ENCODE measurements at places on chromosomes 13 and 19.

DNA sequence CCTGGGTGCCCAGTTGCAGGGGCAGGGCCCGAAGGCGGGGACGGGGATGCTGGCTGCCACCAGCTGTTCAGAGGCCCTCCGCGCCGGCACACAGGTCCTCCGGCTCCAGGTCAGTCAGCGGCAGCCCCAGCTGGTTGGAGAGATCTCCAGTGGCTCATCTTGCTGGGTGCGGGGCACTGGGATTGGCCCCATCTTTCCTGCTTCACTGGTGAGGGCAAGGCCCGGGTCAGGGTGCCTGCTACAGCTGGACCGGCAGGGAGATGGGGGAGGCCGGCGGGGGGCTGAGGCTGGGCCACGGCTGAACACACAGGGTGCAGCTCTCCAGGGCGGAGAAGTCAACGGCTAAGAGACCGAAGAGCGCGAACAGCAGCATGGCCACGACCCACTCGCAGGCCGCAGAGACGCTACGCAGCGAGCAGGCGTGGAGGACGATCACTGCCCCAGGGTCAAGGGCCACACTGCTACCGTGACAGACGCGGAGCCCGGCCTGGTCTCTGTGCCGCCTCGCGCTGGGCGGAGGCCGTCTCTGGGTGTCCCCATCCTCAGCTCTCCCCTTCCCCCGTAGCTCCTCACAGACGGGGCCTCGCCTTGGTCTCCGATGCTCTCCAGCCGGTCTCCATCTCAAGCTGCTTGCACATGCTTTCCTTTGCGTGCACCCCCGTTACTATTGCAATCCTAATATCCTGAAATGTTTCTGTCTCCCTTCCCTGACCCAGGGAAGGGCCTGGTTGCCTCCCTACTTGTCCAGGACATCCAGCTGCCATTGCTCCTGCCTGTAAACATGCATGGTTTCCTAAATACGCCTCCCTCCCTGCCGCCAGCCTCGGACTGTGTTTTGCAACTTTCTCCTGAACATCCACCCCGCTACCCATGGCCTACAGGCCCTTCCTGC, 12.3 kb downstream of the TMEM150B start:
- H3K4me1 ChIP-seq, result peaks cover 3% of the 10 kb centered on the region
- no peak overlapping the region for H3K4me3 ChIP-seq
- H3K27ac ChIP-seq, result peak overlapping the region; percentile 26
- H3K27me3 ChIP-seq, result no peaks in the 10 kb centered on the region
- no peak for DNase-seq

GRCh38 chr13:30025351-30025750, 174.9 kb upstream of the UBL3 start:
- H3K27me3 ChIP-seq, result no peaks in the 10 kb centered on the region
- peaks cover 1% of the 10 kb centered on the region for H3K4me1 ChIP-seq
- H3K36me3 ChIP-seq, result no peaks in the 10 kb centered on the region
- H3K4me3 ChIP-seq, result no peak overlapping the region
- H3K27ac ChIP-seq, result no peak overlapping the region

DNA sequence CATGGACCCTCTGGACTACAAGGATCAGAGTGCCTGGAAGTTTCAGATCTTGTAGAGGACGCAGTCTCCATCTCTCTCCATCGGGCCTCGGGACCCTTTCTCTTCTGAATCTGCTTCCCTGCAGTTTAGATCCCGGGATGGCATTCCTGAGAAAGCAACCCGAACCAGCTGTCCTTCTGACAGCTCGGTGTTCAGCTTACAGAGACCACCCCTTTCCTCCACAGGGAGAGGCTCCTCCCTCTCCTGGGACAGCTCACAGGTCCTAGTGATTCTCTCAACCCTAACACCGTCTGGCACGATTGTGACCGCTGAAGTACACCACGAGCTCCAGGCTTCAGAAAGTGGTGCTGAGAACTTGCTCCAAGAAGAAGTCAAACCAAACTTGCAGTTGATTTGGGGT, 18.2 kb downstream of the CRX start:
- no peaks in the 10 kb centered on the region for H3K36me3 ChIP-seq
- no peak overlapping the region for H3K4me3 ChIP-seq
- H3K4me1 ChIP-seq, result peaks cover 3% of the 10 kb centered on the region
- H3K27me3 ChIP-seq, result no peaks in the 10 kb centered on the region
- DNase-seq, result no peak
- peak overlapping the region; percentile 55 for H3K27ac ChIP-seq

DNA sequence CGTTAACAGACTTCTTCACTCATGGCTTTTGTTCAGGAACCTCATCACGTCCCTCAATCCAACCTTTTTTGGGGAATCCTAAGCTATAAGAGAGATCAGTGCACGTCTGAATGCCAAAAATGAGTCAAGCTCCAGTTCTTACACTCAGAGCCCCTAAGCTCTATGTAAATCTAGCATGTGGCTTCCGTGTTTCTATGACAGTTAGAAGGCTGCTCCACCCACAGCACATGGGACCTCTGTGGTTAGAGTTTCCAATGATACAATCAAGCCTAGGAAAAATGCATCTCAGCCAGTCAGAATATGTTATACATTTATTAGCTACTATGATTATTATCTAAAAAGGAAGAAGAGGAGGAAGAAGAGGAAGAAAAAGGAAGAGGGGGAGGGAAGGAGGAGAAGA, 135.9 kb downstream of the ENOX1 start:
- no peak for DNase-seq
- H3K4me3 ChIP-seq, result no peak overlapping the region
- no peaks in the 10 kb centered on the region for H3K27me3 ChIP-seq
- H3K4me1 ChIP-seq, result peaks cover 9% of the 10 kb centered on the region
- no peak overlapping the region for H3K27ac ChIP-seq

- H3K27me3 ChIP-seq, result no peaks in the 10 kb centered on the region
- peaks cover 12% of the 10 kb centered on the region for H3K4me1 ChIP-seq
- peaks cover 94% of the 10 kb centered on the region for H3K36me3 ChIP-seq
- no peak overlapping the region for H3K4me3 ChIP-seq
These were observed 6.9 kb upstream of the ATF5 start for GRCh38 chr19:49921871-49922795.

- H3K36me3 ChIP-seq, result no peaks in the 10 kb centered on the region
- no peak overlapping the region for H3K27ac ChIP-seq
- no peak overlapping the region for H3K4me3 ChIP-seq
- no peaks in the 10 kb centered on the region for H3K27me3 ChIP-seq
- peaks cover 8% of the 10 kb centered on the region for H3K4me1 ChIP-seq
These were observed 185.7 kb upstream of the KL start for GRCh38 chr13:32830336-32831031.

- H3K27ac ChIP-seq, result no peak overlapping the region
- H3K36me3 ChIP-seq, result no peaks in the 10 kb centered on the region
- DNase-seq, result no peak
- peaks cover 56% of the 10 kb centered on the region for H3K27me3 ChIP-seq
- H3K4me1 ChIP-seq, result peaks cover 7% of the 10 kb centered on the region
These were observed 469 bp downstream of the COX6B2 start for GRCh38 chr19:55353803-55354697.

- no peak overlapping the region for H3K4me3 ChIP-seq
- H3K27me3 ChIP-seq, result no peaks in the 10 kb centered on the region
- peak; percentile 8 for DNase-seq
These were observed 1531.7 kb upstream of the SPRY2 start for GRCh38 chr13:81872581-81872980.

DNA sequence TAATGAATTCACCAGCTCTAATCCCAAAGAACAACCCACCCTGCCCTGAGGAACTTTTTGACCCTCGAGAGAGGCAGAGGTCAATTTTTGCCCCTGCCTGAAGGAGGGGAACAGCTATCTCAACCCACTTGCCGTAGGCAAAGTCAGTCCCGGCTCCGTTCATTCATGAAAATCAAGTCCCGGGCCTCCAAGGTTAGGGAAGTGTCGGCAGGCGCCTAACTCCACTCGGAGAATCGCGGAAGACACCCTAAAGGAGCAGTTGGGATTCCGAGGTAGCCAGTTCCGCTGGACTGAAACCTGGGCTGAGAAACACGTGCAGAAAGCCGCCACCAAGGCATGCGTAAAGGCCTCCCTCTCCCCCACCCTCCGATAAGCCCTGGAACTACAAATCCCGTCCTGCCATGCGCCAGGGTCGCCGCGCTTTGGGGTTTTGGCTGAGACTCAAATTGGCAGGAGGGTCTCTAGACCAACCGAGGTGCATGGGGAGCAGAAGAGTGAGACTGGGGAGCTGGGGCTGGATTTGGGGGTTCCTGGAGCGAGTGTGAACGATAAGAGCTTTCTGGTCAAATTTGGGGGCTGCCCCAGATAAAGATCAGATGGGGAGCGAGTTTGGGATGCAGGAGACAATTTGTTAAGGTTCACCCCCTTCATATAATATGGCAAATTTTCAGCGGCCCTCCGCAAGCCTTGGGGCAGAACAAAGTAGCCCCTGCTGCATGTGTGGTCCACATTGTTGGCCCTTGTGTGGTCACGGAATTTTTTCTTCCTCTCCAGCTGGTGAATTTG, at the start of gene TNPO2:
Gene TNPO2 (minus strand): TSS at position 292 of the 786 bp plus-strand sequence. CDS start 2,955 bp downstream, outside the sequence.
- no peaks in the 10 kb centered on the region for H3K27me3 ChIP-seq
- DNase-seq, result peak; percentile 76
- H3K27ac ChIP-seq, result peak within 1 kb of the TSS; percentile 75
- peaks cover 6% of the 10 kb centered on the region for H3K4me1 ChIP-seq
- peaks cover 12% of the 10 kb centered on the region for H3K36me3 ChIP-seq

GRCh38 chr19:55220525-55220924, 8.0 kb downstream of the TMEM86B start:
- H3K36me3 ChIP-seq, result peaks cover 2% of the 10 kb centered on the region
- no peak for DNase-seq
- H3K27me3 ChIP-seq, result no peaks in the 10 kb centered on the region
- H3K4me3 ChIP-seq, result no peak overlapping the region

DNA sequence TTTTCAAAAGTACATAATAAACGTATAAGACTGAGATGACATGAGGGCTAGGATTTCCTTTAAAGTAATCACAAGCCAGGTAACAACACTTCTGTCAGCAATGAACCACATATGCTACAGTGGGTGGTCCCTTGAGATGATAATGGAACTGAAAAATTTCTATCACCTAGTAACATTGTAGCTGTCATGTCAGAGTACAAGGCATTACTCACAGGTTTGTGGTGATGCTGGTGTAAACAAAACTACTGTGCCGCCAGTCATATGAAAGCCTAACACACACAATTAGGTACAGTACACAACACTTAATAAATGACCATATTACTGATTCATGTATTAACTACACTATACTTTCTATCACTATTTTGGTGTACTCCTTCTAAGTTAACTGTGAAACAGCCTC, 36.8 kb downstream of the MIPEP start:
- H3K27ac ChIP-seq, result no peak overlapping the region
- no peaks in the 10 kb centered on the region for H3K27me3 ChIP-seq
- H3K4me1 ChIP-seq, result no peaks in the 10 kb centered on the region
- no peak for DNase-seq
- H3K4me3 ChIP-seq, result no peak overlapping the region
- H3K36me3 ChIP-seq, result no peaks in the 10 kb centered on the region

DNA sequence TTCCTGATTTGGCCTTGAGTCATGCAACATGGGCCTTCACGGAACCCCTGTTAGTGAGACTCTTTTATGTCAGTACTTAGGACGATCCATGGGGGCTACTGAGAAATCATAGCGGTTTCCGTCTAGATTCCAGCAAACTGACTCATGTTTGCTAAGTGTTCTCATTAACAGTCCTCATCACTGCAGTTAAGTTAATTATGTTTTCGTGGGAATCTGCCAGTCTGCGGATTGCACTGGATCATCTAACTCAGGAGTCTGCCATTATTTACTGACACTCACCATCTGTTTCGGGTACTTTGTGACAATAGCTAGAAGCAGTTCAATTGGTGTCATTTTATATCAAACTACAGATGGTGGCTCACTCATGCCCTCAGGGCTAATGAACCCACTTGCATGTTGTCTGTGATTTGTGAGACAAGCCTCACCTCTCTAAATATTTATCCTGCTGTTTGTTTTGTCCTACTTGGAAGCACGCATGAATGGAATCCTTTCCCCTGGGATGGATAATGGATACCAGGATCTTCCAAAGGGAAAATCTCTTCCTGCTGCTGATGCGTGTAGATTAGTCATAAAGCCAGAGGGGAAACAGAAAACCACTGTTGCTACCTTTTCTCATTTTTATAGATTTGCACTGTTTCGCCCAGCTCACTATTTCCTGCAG, 61.8 kb downstream of the RAB20 start:
- no peaks in the 10 kb centered on the region for H3K27me3 ChIP-seq
- no peak overlapping the region for H3K4me3 ChIP-seq
- peaks cover 64% of the 10 kb centered on the region for H3K36me3 ChIP-seq
- no peak for DNase-seq

- DNase-seq, result peak; percentile 64
- peaks cover 32% of the 10 kb centered on the region for H3K36me3 ChIP-seq
- H3K4me3 ChIP-seq, result no peak overlapping the region
- H3K4me1 ChIP-seq, result peaks cover 7% of the 10 kb centered on the region
- H3K27me3 ChIP-seq, result no peaks in the 10 kb centered on the region
- H3K27ac ChIP-seq, result no peak overlapping the region
These were observed 7.3 kb downstream of the C19orf53 start for GRCh38 chr19:13781547-13781946.

- H3K27ac ChIP-seq, result no peak overlapping the region
- no peak overlapping the region for H3K4me3 ChIP-seq
- H3K36me3 ChIP-seq, result no peaks in the 10 kb centered on the region
These were observed 315.9 kb downstream of the ATP8A2 start for GRCh38 chr13:25687471-25688225.

DNA sequence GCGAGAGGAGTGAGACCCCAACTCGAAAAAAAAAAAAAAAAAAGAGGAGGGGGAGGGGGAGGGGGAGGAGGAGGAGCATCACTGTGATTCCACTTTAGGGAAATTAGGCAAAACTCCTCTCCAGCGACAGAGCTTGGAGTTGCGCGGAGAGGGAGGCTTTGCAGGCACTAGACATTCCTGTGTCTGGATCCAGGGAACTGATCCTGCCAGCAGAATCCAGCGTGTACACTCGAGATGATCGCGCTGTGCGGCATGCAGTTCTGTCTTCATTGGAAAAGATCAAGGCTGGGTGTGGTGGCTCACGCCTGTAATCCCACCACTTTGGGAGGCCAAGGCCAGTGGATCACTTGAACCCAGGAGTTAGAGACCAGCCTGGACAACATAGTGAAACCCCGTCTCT, 29.6 kb upstream of the KLF2 start:
- no peaks in the 10 kb centered on the region for H3K36me3 ChIP-seq
- H3K4me1 ChIP-seq, result no peaks in the 10 kb centered on the region
- no peak overlapping the region for H3K27ac ChIP-seq
- H3K27me3 ChIP-seq, result no peaks in the 10 kb centered on the region
- no peak overlapping the region for H3K4me3 ChIP-seq

DNA sequence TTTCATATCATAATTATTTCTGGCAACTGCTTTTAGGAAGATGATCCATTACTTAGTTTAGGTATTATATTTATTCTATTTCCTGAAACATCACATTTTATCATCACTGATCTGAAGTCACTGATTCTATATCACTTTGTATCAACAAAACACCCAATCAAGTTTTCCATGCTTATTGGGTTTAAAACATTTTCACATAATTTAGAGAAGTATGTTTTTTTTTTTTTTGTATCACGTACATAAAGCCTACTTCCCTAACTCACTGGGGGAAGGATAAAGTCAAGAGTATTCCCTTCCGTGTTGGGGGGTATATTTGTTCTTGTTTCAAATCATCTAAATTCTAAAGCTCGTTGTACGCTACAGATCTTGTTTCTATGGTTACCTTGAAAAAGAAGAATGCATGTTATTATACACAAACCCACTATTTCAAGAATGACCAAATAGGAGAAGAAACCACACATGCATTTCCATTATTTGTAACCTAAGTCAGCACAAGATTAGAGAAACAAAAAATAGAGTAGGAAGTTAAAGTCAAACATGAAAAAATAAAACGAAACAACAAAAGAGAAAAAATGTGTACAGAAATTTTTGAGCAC, 637.2 kb upstream of the MIR17HG start:
- no peak for DNase-seq
- H3K4me1 ChIP-seq, result peaks cover 15% of the 10 kb centered on the region
- no peaks in the 10 kb centered on the region for H3K27me3 ChIP-seq
- no peaks in the 10 kb centered on the region for H3K36me3 ChIP-seq
- H3K4me3 ChIP-seq, result no peak overlapping the region

GRCh38 chr13:33744589-33745369, 73.2 kb upstream of the RFC3 start:
- no peaks in the 10 kb centered on the region for H3K27me3 ChIP-seq
- H3K4me1 ChIP-seq, result peaks cover 2% of the 10 kb centered on the region
- no peaks in the 10 kb centered on the region for H3K36me3 ChIP-seq
- DNase-seq, result no peak
- no peak overlapping the region for H3K27ac ChIP-seq

All from neuronal stem cell (in vitro differentiated cells).